Activated CD8-positive, alpha-beta memory T cell treated with anti-CD3 and anti-CD28 coated beads for 1 hour (primary cell): ENCODE measurements at places on chromosomes 2 and 18.

DNA sequence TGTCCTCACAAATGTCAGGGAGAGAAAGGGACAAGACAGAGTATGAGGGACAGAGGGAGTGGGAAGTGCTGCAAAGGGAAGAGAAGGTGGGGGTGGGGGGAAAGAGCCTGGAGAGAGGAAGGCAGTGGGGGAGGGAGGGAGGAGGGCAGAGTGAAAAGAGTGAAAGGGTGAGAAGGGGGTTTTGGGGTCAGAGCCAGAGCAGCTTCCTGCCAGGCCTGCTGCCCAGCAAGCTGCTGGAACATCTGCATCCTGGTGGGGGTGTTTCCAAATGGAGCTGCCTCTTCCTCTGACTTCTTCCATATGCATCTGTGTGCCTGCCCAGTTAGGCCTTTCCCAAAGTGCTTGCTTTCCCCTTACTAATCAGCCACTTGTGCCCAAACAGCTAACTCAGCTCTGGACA, 94.3 kb upstream of the CELF4 start:
- no peak for DNase-seq

DNA sequence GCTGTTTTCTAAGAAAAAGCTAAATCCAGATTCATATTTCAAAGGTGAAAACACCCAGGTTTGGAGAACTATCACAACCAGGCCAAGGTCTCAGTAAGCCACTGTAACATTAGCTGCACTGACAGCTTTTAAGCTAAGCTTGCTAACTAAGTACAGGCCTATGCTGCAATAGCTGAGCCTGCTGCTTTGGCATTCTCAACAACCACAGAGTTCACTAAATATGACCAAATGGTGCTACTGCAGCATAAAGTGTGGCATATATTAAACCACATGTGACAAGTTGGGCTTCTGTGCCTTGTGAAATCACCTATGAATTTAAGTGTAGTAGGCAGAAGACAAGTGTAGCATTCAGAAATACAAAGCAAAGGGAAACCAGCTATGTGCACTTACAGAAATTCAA, 206.7 kb downstream of the TCF4 start:
- no peak for DNase-seq

DNA sequence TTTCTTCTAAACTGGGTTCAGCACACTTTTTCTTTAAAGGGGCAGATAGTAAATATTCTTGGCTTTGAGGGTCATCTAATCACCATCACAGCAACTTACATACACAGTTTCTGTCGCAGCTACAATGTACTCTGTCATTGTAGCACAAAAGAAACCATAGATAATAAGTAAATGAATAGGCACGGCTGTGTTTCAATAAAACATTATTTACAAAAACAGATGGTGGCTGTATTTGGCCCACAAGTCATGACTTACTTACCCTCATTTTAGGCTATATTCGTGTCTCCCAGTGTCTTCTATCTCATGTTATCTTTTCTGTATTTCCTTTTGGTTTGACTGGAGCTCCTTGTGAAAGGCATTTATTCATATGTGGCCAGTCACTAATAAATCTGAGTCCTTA, 168.3 kb downstream of the MAP2 start:
- no peak for DNase-seq

- DNase-seq = no peak
Measured at GRCh38 chr18:74190086-74190485, 41.8 kb downstream of the TIMM21 start.

DNA sequence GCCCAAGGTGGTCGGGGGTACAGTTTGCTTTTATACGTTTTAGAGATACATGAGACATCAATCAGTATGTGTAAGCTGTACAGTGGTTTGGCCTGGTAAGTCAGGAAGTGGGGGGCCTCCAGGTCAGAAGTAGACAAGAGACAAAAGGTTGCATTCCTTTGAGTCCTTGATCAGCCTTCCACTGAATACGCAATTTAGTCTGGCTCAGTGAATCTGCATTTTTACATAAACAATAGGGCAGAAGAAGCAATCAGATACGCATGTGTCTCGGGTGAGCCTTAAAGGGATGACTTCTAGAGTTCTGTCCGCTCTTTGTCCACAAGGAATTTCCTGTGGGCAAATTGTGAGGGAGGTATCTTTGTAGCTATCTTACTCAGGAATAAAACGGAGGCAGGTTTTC, 87.2 kb downstream of the SOWAHC start:
- DNase-seq = no peak

DNA sequence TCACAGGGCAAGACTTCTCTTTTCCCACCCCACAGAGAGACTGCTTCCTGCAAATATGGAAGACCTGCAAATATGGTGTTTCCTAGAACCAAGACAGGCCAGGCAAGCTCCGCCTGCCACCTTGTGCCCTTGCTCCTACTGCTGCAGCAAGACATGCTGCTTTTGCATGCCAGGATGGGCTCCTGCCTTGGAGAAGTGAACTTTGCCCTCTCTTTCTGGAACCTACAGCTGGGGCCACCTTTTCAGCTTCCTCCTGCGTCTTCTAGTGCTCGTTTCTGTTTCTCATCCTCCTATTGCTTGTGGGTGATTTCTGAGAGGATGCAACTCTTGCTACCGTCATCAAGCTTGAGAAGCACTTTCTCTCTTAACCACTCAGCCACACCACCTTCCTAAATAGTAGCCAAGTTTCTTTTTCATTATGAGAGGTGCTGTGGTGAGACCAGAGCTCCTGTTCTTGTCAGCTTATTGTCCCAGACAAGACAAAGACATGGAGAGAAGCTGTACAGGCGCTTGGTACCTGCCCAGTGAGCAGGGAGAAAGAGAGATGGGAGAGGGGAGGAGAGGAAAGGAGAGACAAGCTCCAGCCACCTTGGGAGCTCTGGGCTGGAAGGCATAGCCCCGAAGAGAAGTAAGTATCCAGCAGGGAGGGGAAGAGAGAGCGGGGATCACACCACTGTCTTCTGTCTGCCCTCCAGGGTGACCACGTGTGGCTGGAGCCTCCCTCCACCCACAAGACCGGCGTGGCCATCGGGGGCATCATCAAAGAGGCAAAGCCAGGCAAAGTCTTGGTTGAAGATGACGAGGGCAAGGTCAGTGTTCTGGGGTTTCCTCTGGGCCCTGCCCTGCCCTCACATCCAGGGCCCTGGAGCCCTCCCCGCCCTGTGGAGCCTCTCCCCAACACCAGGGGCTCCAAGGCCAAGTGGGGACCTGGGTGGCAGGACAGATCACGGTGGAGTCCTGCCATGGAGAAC, 28.3 kb downstream of the MYO7B start:
- no peak for DNase-seq

DNA sequence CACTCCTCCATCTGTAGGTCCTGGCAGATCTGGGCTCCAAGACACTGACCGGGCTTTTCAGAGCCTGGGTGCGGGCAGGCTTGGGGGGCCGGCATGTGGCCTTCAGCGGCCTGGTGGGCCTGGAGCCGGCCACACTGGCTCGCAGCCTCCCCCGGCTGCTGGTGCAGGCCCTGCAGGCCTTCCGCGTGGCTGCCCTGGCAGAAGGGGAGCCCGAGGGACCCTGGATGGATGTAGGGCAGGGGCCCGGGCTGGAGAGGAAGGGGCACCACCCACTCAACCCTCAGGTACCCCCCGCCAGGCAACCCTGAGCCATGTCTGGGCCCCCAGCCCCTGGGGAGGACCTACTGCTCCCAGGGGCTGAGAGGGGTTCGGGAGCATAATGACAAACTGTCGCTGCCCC, 761 bp upstream of the CHRND start:
- no peak for DNase-seq

GRCh38 chr2:99403084-99403483, 65.9 kb downstream of the EIF5B start:
- DNase-seq = no peak

DNA sequence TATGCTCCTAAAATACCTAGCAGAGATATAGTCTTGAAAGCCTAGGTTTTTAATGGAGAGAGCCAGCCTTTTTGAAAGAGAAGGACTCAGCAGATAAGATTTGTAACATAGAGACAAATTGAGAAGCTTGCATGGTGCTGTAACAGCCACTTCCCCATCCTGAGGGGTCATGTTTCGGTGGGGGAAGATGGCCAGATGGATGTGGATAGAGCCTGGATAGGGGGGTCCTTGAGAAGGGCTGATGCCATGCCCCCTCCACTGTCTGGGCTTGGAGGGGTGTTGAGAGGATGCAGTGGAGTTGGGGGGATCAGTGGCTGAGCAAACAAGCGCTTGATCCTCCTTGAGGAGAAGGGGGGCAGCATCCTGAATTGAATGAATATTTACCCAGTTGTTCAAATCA, 178.0 kb upstream of the HS6ST1 start:
- DNase-seq = no peak

DNA sequence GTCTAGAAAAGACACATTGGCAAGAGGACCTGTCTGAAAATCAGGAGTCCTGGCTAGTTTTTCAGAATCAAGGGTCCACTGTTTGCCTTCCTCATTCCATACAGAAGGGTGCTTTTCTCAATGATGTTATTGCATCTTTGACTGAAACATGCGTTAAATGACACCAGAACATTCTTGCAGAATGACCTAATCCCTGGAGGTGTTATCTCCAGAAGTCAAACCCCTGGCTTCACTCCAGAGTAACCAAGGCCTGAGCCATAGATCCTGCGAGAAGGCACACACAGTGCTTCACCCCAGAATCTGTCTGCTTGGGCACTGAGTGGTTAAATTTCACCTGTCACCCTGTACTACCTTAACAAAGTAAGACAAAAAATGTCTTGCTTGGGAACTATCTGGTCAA, 1055.2 kb upstream of the FANCL start:
- DNase-seq = no peak

- no peak for DNase-seq
Measured at GRCh38 chr18:30982285-30982992, 60.1 kb downstream of the DSC3 start.

- no peak for DNase-seq
Measured at GRCh38 chr2:70469435-70469834, 84.2 kb downstream of the TGFA start.

GRCh38 chr2:162111958-162112850, 38.2 kb upstream of the DPP4 start:
- DNase-seq = no peak

DNA sequence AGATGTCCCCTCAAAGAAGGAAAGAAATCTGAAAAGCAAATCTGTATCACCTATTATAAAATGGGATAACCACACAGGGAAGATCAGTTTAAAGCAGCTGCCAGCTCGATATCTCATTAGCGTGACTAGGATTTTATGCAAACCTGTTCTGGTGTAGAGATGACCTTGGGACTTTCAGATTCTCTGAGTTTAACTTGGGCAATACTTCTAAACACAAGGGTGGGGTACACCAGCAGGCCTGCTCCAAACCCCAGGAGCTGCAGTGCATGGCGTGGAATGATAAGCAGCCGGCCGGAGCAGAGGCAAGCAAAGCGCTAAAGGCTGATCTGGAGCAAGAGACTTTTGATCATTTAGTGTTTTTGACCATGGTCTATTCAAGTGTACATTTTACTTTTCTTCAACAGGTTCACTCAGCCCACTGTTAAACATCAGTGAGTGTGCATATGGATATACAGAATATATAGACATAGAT, 4.7 kb downstream of the SERTAD2 start:
- no peak for DNase-seq

DNA sequence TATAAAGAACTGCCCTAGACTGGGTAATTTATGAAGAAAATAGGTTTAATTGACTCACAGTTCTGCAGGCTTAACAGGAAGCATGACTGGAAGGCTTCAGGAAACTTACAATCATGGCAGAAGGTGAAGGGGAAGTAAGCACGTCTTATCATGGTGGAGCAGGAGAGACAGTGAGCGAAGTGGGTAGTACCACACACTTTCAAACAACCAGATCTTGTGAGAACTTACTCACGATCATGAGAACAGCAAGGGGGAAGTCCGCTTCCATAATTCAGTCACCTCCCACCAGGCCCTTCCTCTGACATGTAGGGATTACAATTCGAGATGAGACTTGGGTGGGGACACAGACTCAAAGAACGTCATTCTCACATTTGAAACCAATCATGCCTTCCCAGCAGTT, 260.1 kb upstream of the FAM98A start:
- no peak for DNase-seq

DNA sequence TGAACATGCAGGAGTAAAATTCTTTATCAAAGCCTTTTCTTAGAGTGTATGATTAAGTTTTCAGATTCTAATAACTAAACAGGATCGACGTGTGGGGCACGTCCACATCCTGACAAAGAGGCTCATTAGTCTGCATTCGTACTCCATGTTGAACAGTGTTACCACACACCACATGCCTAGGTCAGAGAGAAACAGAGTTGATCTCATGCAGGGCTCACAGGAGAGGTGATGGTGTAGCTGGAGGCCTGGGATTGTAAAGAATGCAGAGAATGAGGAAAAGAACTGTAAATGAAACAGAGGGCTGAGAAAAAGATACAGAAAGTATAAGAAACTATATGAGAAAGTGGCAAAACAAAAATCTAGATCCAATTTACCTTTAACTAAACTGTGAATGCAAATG, 632.5 kb downstream of the BCL11A start:
- DNase-seq = no peak

GRCh38 chr2:241811952-241812729, 3.1 kb downstream of the NEU4 start:
- DNase-seq = no peak

GRCh38 chr2:106956879-106957278, 70.9 kb upstream of the ST6GAL2 start:
- DNase-seq = no peak

DNA sequence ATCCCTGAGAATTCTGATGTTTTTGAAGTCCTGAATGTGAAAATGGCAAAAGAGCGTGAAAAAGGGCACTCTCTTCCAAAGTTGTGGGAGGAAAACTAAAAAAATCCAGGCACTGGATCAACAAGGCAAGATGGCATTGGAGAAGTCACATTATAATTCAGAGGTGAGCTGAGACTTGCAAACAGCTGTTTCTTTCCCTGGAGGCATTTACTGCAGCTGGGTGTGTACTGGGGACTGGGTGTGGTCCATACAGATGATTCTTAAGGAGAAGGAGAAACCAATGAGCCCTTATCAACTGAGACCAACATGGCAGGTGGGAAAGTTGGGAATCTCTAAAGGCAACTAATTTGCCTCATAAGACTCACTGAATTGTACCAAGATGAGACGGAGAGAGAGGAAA, 313.9 kb downstream of the TRIB2 start:
- DNase-seq = no peak

DNA sequence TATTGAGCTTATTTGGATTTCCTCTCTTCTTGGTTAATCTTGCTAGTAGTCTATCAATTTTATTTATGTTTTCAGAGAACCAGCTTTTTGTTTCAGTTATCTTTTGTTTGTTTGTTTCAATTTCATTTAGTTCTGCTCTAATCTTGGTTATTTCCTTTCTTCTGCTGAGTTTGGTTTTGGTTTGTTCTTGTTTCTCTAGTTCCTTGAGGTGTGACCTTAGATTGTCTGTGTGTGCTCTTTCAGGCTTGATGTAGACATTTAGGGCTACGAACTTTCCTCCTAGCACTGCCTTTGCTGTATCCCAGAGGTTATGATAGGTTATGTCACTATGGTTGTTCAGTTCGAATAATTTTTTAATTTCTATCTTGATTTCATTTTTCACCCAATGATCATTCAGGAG, 141.6 kb downstream of the ZNF236 start:
- no peak for DNase-seq

DNA sequence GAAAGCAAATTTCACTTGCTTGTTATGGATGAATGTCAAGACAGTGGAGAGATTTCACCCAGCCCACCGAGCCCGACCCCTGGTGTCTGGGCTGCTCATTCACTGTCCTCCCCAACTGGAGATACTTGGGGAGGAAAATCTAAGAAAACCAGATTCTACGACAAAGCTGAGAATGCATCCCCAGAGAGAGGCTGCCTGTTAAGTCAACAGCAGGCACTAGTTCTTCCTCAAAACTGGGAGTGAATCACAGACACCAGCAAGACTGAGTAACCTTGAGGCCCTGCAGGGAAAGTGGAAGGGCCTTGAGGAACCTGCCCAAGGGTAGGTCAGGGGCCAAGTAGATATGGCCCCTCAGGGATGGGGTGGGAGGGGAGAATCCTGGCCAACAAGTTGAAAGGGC, 34.2 kb upstream of the MLPH start:
- no peak for DNase-seq

- no peak for DNase-seq
Measured at GRCh38 chr2:233912691-233913423, 4.3 kb upstream of the TRPM8 start.
